ENCODE measurements at places on chromosomes 2 and 18.

DNA sequence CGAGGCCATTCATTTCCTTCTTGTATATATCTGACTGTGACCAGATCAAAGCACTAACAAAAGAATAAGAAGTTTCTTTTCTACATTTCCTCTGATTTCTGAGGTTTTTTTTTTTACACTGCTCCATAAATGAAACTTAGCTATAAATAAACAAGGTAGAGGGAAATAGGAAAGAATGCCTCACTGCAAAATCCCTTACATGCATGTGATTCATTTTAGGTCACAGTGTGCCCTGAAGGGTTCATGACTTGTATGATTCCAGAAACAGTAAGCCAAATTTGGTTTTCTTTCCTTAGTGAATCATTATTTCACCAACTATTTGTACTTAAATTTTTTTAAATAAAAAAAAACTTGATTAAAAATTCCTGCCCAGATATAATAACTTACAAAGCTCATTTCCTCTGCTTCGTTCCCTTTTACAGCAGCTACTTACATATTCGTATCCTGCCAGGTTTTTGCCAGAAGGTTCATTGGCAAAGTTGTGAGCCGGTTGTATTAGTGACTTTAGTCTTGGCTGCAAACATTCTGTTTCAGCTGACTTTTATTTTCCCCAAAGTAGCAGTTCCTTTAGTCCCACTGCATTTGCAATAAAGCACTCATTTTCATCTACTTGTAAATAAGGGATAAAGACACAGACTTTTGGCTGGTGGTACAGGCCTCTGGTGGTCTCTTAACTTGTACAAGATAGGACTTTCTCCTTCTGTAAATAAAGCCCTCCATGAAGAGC lies 58.6 kb downstream of the LRP2 start:
- DNase-seq = no peak

- no peak for DNase-seq
These were observed 21.9 kb downstream of the MRPL35 start for GRCh38 chr2:86221066-86221684.

DNA sequence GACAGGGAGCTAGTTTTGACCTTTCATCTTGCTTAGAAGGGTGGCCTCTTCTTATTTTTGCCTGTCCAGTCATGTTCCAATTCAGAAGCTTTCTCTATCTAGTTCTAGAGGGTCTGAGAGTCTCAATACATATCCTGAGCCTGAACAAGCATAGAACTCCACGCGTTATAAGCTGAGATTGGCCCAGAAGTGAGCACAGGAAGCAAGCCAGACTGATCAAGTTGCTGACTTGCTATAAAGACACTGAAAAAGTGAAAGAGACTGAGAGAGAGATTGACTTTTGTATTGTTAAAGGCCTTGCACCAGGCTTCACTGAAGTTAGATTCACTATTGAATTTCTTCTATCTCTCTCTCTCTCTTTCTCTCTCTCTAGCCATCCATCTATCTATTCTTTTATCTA lies 142.7 kb upstream of the DOCK10 start:
- no peak for DNase-seq

GRCh38 chr2:147500819-147501395 lies 343.9 kb upstream of the ACVR2A start:
- DNase-seq = no peak

DNA sequence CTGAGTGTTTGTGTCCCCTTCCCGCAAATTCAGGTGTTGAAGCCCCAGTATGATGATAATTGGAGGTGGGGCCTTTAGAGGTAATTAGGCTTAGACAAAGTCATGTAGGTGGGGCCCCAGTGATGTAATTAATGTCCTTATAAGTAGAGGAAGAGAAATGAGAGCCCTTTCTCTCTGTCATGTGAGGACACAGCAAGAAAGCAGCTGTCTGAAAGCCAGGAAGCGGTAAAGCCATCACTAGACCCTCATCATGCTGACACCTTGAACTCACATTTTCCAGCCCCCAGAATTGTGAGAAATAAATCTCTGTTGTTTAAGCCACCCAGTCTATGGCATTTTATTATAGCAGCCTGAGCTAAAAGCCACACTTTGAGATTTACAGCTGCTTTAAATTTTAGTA lies 1580.0 kb downstream of the LRP1B start:
- no peak for DNase-seq

DNA sequence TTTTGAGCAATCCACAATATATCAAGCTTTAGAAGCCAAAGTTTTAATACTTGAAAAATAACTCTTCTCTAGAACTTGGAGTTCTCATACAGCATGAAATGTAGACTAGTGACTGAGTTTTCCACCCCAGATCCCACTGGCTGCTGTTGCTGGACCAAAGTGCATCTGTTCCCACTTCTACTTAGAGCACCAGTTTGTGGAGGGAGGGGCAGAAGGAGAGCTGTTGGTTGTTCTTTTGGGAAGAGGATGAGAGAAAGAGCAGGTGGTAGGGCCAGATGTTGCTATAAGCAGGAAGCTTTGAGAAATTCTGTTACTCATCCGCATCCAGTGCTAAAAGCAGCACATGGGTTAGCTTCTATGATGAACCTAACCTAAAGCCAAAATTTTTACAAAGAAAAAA lies 59.0 kb downstream of the MBD2 start:
- DNase-seq = no peak

- no peak for DNase-seq
These were observed 32.2 kb downstream of the TMEFF2 start for GRCh38 chr2:192162392-192163042.

DNA sequence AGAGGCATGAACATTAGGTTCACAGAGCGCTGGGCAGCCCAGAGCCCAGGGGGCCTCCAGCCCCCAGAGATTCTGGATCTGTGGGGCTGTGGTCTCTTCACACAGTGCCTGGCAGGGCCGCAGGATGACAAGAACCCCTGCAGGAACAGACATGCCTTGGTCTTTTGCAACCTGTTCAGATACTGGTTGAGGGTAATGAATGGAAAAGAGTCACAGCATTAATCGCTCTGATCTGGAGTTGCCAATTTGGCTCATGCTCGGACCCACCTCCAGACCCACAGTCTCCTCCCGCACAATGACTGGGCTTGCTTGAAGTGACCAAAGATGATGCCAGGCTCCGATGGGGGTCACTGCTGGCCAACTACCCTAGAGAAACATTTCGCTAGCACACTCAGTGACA lies 229.4 kb upstream of the SMAD2 start:
- DNase-seq = no peak

DNA sequence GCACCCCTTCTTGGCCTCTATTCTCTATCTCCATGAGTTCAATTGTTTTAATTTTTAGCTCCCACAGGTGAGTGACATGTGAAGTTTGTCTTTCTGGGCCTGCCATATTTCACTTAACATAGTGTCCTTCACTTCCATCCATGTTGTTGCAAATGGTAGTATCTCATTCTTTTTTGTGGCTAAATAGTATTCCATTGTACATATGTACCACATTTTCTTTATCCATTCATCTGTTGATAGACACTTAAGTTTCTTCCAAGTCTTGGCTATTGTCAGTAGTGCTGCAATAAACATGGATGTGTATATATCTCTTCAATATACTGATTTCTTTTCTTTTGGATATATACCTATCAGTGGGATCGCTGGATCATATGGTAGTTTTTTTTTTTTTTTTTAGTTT lies 9.0 kb downstream of the STRADB start:
- DNase-seq = no peak

DNA sequence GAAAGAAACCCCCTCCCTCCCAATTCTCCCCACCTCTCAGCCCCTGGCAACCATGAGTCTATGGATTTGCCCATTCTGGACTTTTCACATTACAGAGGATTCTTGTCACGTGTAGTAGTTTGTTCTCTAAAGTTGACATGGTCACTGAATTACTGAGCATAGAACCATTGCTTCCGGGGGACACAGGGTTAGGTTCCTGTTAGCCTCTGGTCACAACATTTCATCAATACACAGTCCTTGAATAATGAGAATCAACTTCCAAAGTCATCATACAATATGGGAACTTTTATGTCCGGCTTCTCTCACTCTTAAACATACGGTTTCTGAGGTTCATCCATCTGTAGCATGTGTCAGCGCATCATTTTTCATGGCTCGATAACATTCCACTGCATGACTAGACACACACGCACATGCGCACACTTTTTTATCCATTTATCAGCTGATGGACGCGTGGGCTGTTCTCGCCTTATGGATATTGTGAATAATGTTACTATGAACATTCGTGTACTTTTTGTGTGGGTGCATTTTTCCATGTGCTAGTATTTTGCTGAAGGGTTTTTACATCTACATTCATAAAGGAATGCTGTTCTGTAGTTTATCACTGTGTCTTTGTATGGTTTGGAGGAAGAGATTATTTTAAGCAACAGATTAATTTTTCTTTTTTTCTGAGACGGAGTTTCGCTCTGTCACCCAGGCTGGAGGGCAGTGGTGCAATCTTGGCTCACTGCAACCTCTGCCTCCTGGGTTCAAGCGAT lies 48.1 kb downstream of the PARD6G start:
- no peak for DNase-seq

GRCh38 chr2:70947556-70948184 lies 12.0 kb downstream of the ATP6V1B1 start:
- no peak for DNase-seq

- DNase-seq = no peak
These were observed 219.2 kb upstream of the UBE2E3 start for GRCh38 chr2:180761224-180761623.

DNA sequence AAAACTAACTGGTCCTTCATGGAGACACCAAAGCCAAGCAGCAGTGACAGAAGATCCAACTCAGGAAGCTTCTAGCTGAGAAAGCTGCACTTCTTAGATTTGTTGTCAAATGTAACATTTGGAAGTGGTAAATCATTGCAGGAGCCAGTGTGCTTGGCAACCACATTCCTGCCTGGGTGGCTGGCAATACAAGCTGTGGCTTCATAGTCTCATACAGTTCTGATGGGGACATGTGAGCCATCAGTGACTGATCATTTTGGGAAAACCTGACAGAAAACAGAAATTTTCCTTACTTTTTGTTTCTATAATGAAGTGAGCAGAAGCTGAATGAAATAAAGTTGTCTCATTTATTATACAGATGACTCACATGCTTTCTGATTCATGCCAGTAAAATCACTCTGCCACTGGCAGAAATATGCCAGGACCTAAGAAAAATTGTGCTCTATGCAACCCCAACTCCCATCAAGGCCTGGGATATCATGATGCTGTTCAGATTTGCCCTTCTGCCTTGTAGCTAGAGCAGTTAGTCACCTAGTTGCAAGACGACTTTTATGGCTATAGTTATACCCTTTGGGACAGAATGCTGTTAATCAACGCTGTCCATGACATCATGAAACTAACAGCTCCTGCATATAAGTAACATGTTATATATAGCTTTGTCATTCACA lies 508.1 kb downstream of the ADCYAP1 start:
- DNase-seq = no peak

DNA sequence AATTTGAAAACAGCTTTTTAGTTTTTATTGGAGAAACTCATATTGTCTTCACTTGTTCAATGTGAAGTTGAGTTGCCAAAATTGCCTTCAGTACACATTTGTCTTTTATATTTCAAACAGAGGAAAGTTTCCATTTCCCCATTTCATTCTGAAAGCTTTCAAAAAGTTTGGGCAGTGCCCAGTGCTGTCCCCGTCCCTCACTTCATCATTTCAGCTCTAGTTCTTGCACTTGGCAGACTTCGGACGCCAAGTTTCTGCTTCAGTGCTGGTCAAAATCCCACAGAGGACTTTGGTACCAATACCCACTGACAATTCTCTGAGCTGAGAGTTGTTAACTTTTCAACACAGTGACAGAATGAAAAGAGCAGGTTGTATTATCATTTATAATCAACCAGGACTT lies 43.4 kb upstream of the AQP4 start:
- no peak for DNase-seq

GRCh38 chr2:43333656-43334144 lies 107.3 kb upstream of the ZFP36L2 start:
- DNase-seq = no peak

GRCh38 chr18:13611601-13612195 lies 114.7 kb downstream of the FAM210A start:
- DNase-seq = no peak

- no peak for DNase-seq
These were observed 228.7 kb downstream of the ATAD2B start for GRCh38 chr2:23698116-23698693.

- DNase-seq = peak; percentile 77
These were observed 266.5 kb downstream of the HRH4 start for GRCh38 chr18:24726727-24727492.

DNA sequence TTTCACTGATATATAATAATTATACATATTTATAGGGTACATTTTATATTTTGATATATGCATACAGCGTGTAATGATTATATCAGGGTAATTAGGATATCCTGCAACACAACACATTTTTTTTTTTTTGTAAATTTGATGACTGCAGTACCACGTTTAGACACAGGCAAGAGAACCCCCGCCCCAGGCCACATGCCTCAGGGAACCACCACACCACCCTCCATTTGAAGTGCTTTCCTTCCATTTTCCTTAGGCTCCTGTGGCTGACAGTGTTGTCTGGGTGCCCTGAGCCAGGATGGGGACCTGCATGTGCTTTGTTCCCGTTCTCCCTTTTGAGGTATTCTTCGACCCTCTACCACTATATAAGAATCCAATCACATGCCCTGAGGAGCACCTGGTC lies 161.6 kb upstream of the CTAGE1 start:
- no peak for DNase-seq

GRCh38 chr2:218026244-218026643 lies 23.4 kb upstream of the TNS1 start:
- peak; percentile 40 for DNase-seq

- DNase-seq = no peak
These were observed 25.8 kb downstream of the IL1F10 start for GRCh38 chr2:113093613-113093977.

DNA sequence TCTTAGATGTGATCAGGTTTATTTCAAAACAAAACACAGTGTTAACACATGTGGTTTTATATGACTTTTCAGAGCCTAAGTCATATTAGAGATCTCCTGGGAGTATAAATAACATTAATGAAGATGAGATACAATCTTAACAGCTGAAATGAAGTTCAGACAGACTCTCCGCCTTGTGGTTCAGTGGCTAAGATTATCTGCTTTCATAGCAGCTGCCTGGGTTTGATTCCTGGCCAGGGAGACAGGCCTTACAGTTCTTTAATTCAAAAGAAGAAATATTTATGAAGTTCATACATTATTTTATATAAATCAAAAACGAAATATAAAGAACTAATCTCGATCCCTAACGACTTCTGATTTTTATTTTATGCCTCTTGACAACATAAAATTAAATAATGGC lies 35.2 kb upstream of the TTC32 start:
- DNase-seq = no peak

DNA sequence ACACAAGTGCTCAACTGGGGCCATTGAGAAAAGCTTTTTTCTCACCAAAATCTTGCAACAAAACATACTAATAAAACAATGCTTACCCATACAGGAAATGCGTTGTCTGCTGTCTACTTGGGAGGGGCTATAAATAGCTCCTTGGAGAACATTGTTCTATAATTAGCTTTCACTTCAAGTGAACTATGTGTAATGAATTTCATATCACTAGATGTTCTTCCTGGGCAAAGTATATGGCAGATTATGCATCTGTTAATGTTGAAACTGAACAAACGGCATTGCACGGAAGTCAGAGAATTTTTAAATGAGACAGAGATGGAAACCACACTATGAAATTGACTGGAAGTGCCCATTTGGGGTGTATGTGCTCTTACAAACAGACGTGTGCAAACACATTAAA lies 6.4 kb upstream of the NPAS2 start:
- peak; percentile 0 for DNase-seq
